ENCODE measurements at places on chromosomes 7 and 10.

DNA sequence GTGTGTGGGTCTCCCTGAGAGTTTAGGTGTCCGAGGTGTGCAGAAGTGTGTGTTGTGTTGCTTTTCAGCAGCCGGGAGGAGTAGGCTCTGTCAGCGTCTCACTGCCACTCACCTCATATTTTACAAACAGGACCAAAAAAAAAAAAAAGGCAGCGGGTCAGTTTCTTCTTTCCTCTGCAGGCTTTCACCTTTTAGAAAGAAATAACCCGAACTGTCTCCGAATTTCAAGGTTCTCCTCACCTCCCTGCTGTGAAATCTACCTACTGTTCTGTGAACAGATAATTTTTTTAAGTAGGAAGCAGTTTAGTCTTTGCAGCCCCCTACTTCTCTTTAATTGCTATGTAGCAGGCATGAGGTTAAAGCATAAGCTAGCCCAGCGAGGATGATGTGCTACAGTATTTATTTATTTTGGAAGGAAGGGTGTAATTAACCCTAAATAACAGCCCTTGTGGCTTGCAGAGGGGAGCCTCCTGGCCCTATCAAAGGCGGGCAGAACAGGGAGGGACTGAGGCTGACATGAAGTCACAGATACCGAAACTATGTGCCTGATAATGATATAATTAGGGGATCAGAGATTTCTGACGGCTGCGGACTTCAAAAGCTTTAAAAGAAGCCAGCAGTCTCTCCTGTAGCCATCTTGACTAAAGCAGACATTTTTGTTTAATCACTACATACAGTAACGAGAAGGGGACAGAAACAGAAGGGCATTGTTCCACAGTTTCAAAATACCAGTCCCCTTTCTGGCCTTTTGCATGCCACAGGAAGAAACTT is 1.6 kb downstream of the BAMBI start:
- DNase-seq = peak; percentile 53

DNA sequence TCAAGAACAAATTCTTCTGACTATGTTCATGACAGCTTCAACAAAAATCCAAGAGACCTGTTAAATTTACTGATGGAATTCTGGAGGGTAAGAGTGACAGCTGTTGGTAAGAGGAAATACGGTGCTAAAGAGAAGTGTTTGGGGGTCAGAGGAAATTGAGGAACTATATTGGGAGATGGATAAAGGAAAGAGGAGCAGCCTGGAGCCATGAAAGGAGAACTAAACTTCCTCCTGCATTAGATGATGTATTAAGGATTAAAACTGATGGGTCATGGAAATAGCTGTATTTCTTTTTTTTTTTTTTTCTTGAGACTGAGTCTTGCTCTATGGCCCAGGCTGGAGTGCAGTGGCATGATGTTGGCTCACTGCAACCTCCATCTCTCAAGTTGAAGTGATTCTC is 95.3 kb downstream of the HERPUD2 start:
- no peak for DNase-seq

- peak; percentile 2 for DNase-seq
These were observed 61.0 kb upstream of the SFMBT2 start for GRCh38 chr10:7471720-7472367.

GRCh38 chr10:640673-641045 is 48.8 kb downstream of the DIP2C start:
- no peak for DNase-seq

DNA sequence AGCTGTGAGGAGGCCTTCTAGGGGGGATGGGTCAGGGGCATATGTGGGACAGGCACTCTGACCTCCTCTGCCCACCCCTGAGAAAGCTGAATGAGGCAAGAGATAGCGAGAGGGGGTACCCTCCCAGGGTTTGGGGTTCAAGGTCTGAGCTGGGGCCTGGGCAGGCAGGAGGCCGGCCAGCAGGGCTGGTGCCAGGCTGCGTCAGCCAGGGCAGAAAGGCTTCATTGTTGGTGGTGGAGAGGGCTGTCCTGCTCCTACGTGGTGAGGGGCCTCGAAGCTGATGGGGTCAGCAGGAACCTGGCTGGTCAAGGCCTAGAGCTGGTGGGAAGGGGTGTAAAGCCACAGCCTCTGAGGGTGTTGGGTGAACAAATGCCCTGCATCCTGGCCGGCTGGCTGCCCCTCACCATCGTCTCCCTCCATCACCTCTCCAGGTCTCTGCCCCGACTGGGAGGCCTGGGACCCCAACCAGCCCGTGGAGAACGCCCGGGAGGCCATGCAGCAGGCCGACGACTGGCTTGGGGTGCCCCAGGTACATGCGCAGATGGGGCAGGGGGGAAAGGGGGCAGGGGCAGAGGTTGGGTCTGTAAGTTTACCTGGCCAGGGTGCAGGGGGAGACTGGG is 6.6 kb downstream of the FLNC start:
- no peak for DNase-seq

DNA sequence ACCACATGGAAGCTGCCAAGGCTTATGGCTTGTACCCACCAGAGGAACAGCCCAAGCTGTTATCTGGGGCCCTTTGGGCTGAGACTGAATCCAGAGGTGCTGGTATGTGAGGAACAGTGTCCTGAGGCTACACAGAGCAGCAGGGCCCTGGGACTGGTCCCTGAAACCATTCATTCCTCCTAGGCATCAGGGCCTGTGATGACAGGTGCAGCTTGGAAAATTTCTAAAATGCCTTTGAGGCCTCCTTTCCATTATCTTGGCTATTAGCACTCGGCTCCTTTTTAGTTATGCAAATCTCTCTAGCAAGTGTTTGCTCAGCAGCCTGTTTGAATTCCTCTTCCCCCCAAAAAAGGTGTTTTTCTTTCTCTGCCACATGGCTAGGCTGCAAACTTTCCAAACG is 1151.7 kb upstream of the LRRN3 start:
- DNase-seq = no peak

DNA sequence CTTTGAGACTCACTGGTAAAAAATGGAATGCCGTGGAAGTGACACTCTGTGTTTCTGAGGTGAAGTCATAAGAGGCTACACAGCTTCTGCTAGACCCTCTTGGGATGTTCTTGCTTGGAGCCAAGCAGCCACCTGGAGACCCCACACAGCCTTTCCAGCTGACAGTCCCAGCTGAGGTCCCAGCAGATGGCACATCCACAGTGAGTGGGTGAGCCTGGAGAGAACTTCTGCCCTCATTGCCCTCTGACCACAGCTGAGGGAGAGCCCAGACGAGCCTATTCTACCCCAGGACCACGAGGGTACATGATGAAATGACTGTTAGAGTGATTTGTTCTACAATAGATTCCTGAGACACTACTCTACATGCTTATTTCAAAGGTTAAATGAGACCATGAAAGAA is 44.3 kb downstream of the CXCL12 start:
- no peak for DNase-seq

DNA sequence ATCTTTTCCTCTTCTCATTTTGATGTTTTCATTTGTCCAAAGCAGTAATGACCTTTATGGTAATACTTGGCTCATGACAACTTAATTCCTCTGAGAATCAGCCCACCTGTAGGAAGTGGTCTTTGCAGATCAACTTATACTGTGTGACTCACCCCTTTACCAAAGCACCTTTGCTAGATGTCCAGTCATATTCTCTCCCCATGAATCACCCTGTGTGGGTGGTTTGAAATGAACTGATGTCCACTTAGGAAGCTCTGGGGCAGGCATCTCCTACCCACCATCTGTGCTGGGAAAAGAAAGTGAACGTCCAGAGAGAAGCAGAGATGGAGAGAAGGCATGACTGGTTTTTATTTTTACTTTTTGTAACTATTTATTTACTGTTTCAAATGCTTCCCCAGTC is 410.3 kb downstream of the KIF20B start:
- no peak for DNase-seq

DNA sequence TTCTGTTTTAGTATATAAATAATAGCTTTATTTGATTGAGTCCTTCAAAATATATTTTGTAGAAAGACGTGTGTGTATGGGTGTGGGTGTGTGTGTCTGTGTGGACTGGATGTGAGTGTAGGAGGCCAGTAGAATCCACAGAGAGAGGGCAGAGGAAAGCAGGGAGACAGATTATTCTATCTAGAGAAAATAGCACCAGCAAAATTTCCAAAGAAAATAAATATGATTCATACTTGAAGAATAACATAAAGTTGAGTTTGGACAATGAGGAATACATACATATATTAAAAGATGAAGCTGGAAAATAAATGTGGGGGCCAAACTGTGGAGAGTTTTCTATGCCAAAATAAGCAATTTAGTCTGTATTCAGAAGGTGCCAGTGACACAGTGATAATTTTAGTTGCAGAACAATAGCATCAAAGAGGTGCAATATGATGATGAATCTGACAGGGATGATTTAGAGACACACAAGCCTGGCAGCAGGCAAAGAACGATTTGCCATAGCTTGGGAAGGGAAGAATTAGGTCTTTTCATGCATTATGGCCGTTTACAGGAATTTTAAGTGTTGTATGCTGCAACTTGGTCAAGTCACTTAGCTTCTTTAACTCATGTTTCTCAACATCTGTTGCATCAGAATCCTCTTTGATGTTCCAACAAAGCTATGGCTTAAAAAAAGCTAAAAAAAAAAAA is 121.3 kb downstream of the SEMA3A start:
- DNase-seq = no peak

DNA sequence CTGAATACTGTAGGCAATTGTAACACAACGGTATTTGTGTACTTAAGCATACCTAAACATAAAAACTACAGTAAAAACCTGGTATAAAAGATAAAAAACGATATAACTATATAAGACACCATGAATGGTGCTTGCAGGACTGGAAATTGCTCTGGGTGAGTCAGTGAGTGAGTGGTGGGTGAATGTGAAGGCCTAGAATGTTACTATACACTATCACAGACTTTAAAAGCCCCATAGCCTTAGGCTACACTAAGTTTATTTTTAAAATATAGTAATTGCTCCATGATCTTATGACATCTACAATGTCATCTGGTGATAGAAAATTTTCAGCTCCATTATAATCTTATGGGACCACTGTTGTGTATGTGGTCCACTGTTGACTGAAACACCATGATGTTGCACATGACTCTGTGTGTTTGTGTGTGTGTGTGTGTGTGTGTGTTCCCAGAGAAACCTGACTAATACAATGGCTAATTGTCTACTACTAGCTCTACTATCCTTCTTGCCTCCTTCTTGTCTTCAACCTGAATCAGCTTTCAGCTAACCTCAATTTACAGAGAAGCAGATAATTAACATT is 27.6 kb upstream of the PRPF18 start:
- DNase-seq = no peak

- DNase-seq = no peak
These were observed 14.4 kb upstream of the AHCYL2 start for GRCh38 chr7:129210256-129210988.

GRCh38 chr7:86904949-86905834 is 154.3 kb downstream of the ELAPOR2 start:
- peak; percentile 8 for DNase-seq

- no peak for DNase-seq
These were observed 90.0 kb downstream of the C1GALT1 start for GRCh38 chr7:7272294-7272693.

- DNase-seq = no peak
These were observed 690.2 kb downstream of the NRG3 start for GRCh38 chr10:82565197-82565575.

DNA sequence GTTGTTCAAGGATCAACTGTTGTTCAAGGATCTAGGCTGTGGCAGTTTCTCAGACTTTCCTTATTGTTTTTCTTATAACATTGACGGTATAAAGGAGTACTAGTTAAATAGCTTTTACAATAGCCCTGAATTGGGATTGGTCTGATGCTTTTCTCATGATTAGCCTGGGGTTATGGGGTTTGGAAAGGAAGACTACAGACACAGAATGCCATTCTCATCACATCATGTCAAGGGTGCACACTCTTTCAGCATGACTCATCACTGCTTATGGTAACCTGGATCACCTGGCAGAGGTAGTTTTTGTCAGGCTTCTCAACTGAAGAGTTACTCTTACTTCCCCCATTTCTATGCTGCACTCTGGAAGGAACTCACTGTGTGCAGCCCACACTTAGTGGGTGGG is 194.2 kb upstream of the NPSR1 start:
- DNase-seq = no peak

GRCh38 chr10:239109-239508 is 103.9 kb downstream of the ZMYND11 start:
- DNase-seq = no peak

- DNase-seq = no peak
These were observed 917.0 kb downstream of the TYW1 start for GRCh38 chr7:67913604-67914003.

DNA sequence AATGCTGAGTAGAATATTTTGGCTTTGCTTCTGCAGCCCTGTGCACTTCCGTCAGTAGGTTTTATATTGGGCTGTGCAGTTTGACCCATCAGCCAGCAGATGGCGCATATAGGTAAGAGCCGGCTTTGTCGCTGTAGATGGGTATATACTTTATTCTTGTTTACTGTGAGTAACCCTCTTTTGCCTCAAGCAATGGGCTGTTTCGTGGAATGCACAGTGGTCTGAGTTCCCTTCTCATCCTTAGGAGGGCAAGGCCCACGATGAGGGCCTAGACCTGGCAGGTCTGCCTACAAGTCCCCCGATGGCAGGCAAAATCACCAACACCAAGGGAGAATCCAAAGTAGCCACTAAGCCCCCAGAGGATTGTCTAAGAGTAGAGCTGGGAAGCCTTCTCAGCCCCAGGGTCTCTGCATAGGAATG is 1002.9 kb upstream of the KCND2 start:
- DNase-seq = peak; percentile 27

- DNase-seq = no peak
These were observed 19.1 kb downstream of the MINDY4 start for GRCh38 chr7:30790356-30790755.

DNA sequence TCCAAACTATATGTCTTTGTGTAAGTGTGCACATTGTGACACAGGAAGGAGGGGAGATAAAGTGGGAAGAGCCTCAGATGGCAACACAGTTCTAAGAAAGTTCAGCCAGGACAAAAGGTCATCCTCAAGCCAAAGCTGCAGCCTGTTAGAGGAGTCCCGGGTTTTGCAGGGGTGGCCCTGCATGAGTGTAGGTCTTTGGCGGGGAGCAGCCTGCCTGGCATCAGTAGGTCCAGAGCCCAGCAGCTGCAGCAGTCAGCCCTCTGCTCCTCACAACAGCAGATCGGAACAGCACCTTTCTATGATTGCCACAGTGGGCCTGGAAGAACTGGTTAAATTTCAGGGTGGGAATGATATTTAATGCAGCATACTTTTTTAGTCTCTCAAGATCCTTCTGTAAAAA is 13.5 kb upstream of the VDAC2 start:
- DNase-seq = no peak

GRCh38 chr7:138813945-138814344 is 15.9 kb upstream of the ATP6V0A4 start:
- DNase-seq = no peak

- no peak for DNase-seq
These were observed 480.3 kb downstream of the NXPH1 start for GRCh38 chr7:8913682-8914081.

GRCh38 chr7:1693991-1694524 is 24.0 kb downstream of the ELFN1 start:
- peak; percentile 35 for DNase-seq

DNA sequence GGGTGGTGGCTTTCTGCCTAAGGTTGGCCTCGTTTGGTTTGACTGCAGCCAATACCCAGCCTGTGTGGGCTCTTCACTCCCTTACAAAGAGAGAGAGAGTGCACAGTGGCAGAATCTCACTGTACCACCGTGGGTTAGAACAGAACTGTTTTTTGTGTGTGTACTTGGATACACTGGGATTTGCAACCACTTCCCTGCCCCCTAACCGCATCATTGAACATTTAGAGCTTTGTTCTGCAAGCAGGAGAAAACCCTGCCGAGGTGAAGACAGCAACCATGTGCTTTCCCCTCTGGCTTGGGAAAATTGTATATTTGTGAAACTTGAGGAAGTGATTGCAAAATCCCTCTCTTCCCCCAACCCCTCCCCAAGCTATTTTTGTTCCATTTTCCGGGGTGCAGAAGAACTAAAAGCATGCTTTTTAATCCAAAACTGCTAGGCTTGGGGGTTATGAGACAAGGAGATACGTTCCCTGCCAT is 201.2 kb downstream of the TCF7L2 start:
- no peak for DNase-seq

Data from NCI-H1417 treated with DMSO at 0.1 percent for 48 hours (cell line).